Renal cortical epithelial cell (primary cell): ENCODE measurements at places on chromosomes 1 and 21.

GRCh38 chr1:229631966-229632365, 5.9 kb downstream of the URB2 start:
- DNase-seq: no peak

GRCh38 chr1:238006779-238007178, 116.1 kb upstream of the ZP4 start:
- DNase-seq: no peak

DNA sequence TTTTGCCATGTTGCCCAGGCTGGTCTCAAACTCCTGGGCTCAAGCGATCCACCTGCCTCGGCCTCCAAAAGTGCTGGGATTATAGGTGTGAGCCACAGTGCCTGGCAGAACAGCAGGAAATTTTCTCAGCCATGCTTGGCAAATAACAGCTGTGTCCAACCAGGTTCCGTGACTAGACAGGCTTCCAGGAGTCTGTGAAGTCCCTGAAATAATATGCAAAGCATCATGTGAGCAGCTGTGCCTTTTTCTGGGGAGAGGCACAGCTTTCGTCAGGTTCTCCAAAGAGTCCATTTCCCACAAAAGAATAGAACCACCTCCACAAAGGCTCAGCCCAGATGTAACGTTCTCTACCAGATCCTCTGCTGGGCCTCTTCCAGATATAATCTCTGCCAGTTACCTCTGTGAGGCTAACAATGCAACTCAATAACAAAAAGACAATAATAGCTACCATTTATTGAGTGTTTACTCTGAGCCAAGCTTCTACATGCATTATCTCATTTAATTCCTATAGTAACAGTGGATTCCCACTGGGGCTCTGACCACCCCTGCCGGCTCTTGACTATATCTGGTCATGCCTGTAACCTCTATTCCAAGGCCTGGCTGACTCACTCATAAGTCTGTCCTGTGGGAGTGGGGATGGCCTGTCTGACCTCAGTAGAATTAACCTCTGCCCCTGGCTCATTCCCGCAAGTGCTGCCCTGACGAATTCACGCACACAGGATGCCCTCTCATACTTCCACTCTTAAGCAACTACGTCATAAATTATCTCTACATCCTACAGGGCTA, 4.0 kb upstream of the NKAIN1 start:
- peak; percentile 21 for DNase-seq

GRCh38 chr1:203626910-203627246, 246 bp downstream of the ATP2B4 start:
- no peak for DNase-seq

DNA sequence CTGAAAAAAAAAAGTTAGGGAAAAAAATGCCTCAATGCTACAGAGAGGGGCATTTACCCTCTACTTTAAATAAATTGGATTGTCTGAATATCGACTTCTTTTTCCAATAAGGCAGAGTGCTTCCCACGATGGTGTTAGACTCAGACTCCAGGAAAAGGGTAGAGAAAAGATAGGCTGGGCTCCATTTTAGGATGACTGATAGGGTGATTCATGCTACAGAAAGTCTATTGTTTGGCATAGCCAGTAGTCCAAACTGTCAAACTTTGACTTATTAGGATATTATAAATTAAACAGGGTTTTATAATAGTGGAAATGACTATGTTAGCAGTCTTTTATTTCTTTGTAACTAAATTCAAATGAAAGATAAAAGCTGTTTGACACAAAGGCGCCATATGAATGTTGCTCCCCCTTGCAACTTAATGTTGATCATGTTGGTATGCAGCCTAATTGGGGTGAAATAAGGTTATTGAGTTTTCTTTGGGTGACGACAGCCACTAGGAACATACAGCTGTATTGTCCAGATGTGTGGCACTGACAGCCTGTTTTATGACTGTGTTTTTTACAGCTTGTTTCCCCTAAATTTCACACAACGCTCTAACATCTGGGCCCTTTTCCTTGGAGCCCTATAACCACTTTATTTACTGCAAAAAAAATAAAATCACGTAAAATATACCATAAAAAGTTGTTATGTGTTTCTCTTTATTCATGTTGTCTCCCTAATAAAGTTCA, 69.3 kb downstream of the SPAG17 start:
- DNase-seq: no peak

- no peak for DNase-seq
These were observed 18.7 kb upstream of the WARS2 start for GRCh38 chr1:119159111-119159510.

GRCh38 chr21:33244779-33245105, 15.0 kb downstream of the IFNAR2 start:
- no peak for DNase-seq

GRCh38 chr1:176691251-176692228, 228.6 kb downstream of the PAPPA2 start:
- DNase-seq: peak; percentile 76

GRCh38 chr1:24057171-24057570, 54.8 kb downstream of the MYOM3 start:
- no peak for DNase-seq

- no peak for DNase-seq
These were observed 24.2 kb downstream of the GNG4 start for GRCh38 chr1:235625340-235625739.

DNA sequence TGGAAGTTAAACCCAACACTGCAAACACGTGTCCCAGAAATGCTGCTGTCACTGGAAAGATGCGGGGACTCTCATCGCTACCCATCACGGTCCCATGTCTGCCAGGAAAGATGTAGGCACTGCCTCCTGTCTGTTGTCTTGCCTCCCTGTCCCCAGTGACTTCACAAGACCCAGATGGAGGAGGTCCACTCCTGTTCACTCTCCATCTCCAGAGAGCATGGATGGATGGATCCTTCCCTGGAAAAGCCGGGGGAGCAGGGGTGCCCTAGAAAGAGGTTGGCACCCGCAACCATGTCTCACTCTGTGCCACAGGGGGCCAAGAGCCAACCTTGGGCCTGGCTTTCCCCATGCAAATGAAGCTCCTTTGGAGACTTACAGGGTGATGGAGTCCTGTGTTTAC, 135.5 kb downstream of the GLIS1 start:
- no peak for DNase-seq

DNA sequence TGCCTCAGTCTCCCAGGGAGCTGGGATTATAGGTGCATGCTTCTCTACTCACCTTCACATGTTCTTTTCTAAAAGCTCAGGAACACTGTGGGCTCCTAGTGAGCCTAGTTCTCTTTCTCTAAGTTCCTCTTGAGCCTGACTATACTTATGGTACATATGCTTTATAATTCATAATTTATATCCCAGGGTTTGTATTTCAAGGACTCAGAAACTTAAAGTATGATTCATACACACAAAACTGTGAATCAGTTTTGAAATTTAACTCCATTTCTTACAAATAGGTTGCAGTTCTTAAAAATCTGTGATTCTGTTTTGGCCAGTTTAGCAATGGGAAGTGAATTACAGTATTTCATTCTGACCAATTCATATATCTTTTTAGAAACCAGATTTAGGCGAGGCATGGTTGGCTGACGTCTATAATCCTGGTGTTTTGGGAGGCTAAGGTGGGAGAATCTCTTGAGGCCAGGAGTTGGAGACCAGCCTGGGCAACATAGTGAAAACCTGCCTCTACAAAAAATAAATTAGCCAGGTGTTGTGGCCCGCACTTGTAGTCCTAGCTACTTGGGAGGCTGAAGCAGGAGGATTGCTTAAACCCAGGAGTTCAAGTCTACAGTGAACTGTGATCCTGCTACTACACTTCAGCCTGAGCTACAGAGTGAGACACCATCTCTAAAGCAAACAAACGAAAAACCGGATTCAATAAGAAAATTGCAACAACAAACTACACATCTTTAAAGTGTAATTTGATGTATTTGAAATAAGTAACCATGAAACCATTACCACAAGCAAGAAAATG, 15.6 kb downstream of the RASAL2 start:
- no peak for DNase-seq

DNA sequence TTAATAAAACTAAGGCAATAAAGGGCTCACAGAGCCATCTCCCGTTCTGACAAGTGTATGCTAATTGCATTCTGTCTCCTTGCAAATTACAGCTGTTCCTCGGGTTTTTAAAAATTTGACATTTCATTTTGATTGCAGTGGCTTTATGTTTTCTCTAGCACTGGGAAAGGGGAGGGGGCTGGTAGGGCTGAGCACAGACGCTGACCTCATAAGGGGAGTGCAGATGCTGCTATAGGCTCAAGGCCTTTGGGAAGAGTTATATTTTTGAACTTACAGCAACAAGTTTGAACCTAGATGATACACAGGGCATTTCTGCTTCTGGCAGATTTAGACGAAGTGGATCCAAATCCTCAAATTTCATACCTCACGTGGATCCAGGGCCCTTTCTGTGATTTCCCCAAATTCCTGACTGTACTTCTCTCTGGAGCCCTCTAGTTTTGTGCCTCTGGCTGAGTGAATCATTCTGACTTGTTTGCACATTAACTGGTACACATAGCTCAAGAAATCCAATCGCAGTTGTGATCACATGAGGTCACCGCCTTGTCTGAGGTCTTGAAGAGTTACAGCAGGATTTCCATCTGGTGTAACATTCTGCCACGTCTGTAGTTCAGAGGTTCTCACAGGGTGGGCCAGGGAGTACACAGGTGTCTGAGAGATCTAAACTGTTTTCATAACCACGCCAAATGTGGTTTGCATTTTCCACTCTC, 230.3 kb downstream of the C1orf94 start:
- peak; percentile 41 for DNase-seq

DNA sequence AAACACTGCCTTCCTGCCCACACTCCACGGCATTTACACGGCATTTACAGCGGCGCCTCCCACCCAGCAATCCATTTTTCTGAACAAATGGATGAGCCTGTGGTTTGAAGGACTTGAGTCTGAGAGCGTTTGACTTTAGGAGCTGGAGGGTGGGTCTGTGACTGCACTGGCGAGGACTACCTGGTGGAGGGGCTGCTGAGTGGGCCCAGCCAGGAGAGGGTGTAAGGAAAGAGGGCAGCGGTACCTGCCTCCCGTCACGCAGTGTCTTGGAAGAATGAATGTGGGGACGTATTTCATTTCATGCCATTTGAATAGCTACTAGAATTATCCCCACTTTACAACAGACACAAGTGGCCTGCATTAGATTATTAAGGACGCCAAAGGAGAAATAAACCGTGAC, 62.9 kb downstream of the B3GALT5 start:
- no peak for DNase-seq

GRCh38 chr1:92484472-92485380, 2.0 kb downstream of the GFI1 start:
- DNase-seq: no peak

DNA sequence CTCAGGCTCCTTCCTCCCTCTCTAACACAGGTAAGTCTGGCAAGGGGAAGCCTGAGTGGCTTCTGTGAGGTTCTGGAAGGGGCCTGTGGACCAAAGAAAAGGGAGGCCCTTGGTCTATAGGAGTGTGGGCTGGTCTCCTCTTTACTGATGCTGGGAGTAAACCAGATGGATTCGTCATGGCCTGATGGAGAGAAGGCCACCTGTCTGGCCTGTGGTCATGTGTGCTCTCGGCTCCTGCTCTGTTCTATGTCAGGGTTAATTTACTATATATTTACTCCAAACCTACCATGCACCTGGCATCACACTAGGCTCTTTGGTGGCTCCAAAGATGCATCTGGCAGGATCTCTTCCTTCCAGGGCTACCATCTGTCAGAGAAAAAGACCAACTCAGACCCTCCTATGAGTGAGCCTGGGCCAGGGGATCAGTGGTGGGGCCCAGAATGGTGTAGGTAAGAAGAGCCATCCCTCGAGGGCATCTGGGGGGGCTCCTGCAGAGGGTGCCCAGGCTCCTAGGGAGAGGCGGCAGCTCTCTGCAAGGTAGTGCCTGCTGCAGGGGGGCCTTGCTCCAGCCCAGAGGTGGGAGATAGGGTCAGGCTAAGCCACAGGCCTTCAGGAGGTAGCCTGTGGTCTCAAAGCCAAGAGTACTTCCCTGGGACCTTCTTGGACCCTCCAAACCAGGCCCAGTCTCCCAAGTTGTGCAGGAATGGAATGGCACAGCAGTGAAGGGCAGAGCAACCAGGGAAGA, 68.2 kb upstream of the SELENON start:
- no peak for DNase-seq

DNA sequence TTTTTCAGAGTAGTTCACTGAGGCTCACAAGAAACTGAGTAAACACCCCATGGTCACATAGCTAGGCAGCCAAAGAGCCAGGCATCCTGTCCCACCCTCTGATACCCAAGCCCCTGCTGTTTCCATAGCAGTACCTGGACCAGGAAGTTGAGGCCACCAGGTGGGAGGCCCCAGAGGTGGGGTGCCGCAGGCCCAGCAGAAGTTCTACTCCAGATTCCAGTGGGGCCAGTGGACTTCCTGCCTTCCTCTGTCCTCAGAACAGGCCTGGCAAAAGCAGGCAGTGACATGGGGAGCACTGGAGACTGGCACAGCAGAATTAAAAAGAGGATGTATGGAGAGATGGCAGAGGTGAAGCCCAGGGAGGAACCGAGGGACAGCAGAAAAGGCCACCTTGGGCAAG, 19.0 kb downstream of the FOXO6 start:
- no peak for DNase-seq
